ENCODE measurements at places on chromosomes 4 and X.

GRCh38 chrX:53116101-53116500 is 22.2 kb downstream of the KANTR start:
- no peak for DNase-seq

DNA sequence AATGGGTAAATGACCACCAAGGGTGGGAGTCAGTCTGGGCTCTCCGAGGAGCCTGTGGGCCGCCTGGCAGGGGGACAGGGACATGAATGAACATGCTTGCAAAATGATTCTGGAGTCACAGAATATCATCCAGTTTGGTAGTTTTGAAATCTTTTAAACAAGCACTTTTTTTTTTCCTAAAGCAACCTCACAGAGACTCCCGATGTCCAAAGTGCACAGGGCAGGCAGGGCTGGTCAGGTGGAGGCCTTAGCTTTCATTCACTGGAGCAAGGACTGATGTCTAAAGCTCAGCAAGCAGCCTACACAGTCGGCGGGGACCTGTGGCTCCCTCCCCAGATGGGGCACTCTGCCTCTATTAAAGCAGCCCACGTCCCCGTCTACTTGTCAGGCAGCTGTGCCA is 402.9 kb downstream of the PPP1R2C start:
- no peak for DNase-seq

DNA sequence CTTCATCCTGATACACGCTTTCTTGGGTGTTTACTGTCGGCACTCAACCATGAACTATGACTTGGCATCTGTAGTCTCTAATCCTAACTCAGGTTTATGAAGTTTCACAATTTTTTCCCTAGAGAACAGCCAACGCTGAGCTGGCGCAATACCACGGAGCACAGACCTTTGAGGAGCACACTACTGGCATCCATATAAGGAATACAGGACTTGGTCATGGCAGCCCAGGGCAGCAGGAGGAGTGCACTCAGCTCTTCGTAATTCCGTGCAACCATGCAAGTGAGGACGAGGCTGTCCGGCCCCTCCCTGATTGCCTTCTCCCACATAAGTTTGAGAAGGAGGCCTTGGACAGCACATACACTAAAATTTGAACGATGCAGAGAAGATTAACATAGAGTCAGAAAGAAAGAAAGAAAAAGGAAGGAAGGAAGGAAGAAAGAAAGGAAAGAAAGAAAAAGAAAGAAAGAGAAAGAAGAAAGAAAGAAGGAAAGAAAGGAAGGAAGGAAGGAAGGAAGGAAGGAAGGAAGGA is 41.0 kb upstream of the PDLIM5 start:
- peak; percentile 42 for DNase-seq

DNA sequence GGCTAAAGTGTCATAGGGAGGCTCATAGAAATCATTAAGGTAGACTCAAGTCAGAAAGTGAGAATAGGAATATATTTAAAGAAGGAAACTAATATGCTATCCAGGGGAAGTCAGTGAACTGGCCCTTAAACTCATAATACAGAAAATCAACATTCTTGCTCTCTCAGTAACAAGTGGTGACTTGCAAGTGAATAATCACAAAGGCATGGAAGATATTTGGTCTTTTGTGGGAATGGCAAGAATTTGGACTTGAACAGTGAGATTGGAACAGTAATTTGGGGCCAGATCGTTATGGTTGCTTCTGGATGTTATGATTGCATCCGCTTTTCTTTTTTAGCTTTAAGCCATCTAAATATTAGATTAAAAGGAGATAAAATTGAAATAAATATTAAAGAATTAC is 103.8 kb downstream of the TBC1D19 start:
- DNase-seq = no peak
